ENCODE measurements at places on chromosomes 11 and 22.

DNA sequence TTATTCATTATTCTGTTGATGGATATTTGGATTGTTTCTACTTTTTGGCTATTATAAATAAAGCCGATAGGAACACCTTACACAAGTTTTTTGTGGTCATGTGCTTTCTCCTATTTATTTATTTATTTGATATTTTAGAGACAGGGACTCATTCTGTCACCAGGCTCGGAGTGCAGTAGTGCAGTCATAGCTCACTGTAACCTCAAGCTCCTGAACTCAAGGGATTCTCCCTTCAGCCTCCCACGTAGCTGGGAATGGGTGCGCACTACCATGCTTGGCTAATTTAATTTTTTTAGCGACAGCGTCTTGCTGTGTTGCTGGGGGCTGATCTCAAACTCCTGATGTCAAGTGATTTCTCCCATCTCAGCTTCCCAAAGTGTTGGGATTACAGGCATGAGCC lies 135.1 kb downstream of the UVRAG start:
- no peak for DNase-seq

DNA sequence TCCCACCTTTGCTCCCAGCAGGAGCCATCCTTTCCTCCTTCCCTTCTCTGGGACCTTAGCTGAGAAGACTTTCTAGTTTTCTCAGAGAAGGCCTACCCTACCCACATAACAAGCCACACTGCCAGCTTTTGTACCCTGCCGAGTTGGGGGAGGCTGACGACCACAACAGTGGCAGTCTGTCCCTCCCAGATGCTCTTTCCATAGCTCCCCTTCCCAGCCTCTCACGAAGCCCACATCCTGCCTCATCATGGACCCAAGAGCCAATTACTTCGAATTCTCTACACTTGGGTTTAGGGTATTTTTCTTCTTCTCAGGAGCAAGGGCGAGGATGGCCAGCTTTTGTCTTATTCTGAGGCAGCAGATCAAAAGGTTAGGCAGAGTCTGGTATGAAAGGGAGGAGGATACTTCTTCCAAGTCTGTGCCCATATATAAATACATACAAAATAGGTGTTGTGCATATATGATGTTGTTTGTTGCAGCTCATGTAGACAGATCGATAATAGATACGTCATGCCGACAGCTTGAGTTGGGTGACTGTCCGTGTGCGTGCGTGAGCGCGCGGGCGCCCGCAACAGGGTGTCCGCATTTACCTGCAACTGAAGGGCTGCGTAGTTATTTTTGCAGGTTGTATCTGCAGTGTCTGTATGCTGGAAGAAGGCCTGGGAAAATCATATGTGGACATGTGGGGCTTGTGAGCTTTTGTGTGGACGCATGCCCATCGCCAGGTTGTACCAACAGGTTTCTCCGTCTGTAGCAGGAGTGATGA lies 846 bp upstream of the NRGN start:
- DNase-seq = no peak

DNA sequence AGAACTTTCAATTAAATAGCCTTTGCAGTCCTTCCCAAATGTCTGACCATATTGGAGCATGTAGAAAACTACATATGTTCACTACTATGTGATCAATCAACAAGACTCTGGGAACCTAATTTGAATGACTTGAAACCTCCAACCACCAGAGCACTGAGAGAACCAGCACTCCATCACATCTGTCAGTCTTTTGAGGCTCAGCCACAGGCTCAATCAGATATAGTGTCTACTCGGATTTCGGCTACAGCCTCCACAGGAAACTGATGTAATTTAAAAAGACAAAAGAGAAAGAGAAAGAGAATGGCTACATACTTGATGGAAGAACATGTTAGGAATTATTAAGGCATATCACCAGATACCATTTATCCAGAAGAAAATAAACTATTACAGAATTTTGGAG lies 859.0 kb downstream of the FAM181B start:
- no peak for DNase-seq

- no peak for DNase-seq
Measured at GRCh38 chr11:115439385-115439784, 64.8 kb downstream of the CADM1 start.

DNA sequence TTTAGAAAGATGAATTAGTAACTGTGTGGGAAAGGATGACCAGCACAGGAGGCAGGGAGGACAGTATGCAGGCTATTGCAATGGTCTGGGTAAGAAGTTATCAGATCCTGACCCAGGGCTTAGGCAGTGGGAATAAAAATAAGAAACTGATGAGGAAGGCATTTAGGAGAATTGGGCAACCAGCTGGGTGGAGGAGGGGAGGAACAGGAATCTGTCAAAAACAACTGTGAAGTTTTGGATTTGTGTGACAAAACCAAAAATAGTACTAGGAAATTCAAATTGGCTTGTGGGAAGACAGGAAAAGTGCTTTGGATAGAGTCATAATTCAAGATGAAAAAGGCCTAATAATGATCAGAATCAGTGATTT lies 27.9 kb downstream of the MMP13 start:
- DNase-seq = no peak

DNA sequence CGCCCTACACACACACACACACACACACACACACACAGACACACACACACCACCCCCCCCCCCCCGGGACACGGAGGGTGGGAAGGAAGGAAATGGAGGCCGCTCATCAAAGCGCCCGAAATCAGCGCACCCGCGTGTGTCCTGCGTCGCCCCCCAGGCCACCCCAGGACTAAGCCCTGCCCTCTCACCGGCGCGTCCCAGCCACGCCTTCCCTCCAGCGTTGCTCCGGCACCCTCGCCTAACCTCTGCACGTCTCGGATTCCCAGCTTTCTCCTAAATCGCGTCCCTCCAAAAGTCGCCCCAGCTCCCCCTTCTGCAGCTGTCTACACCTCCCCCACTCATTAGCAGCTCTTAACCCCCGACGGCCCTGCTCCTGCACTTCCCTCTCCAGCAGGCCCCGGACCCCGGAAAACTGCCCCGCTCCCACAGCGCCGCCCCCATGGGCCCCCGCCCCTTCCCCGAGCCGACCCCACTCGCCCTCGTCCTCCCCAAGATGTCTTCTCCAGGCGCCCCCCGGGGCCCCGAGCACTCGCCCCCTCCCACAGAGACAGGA lies 557 bp downstream of the PACSIN2 start:
- DNase-seq = no peak

GRCh38 chr22:38699143-38699542 lies 1.6 kb downstream of the JOSD1 start:
- DNase-seq = no peak

DNA sequence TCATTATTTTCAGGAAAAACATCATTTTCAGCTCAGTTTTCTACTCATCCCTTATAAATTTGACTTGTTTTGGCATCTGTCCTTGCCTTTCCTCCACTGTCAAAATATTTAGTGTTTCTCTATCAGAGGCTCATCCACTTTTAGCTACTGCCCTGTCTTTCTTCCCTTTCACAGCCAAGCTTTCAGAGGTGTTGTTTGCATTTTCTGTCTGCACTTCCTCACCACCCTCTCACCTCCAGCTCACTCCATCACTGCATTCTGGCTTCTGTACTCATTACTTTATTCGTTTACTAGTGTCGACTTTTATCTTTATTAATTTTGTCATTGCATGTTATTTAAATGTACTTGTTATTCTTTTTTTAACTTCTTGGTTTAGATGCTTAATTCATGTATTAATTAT lies 26.7 kb upstream of the NNMT start:
- DNase-seq = no peak

- no peak for DNase-seq
Measured at GRCh38 chr11:8273287-8273686, 9.6 kb upstream of the LMO1 start.

GRCh38 chr22:30742291-30743256 lies 47.9 kb downstream of the OSBP2 start:
- DNase-seq = no peak

Measured in cortex of kidney (tissue), 1 donor.